ENCODE measurements at places on chromosomes 4 and X.

GRCh38 chr4:127997534-127998388 lies 32.6 kb downstream of the ABHD18 start:
- DNase-seq, result no peak

GRCh38 chr4:86963697-86964096 lies 28.9 kb downstream of the AFF1 start:
- no peak for DNase-seq

DNA sequence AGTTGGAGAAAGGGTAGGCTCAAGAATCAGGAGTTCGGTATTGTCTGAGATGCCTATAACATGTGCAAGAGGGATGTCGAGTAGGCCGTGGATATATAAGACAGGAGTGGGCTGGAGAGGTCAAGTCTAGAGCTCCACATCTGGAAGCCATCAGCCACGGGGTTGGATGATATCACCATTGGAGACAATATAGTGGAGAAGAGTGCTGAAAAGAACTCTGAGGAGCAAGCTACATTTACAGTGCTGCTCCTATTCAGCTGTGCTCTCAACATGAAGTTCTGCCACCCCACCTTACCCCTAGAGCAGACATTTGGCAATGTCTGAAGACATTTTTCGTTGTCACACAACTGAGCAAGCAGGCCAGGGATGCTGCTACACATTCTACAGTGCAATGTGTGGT lies 20.9 kb upstream of the PLAC1 start:
- DNase-seq, result no peak

DNA sequence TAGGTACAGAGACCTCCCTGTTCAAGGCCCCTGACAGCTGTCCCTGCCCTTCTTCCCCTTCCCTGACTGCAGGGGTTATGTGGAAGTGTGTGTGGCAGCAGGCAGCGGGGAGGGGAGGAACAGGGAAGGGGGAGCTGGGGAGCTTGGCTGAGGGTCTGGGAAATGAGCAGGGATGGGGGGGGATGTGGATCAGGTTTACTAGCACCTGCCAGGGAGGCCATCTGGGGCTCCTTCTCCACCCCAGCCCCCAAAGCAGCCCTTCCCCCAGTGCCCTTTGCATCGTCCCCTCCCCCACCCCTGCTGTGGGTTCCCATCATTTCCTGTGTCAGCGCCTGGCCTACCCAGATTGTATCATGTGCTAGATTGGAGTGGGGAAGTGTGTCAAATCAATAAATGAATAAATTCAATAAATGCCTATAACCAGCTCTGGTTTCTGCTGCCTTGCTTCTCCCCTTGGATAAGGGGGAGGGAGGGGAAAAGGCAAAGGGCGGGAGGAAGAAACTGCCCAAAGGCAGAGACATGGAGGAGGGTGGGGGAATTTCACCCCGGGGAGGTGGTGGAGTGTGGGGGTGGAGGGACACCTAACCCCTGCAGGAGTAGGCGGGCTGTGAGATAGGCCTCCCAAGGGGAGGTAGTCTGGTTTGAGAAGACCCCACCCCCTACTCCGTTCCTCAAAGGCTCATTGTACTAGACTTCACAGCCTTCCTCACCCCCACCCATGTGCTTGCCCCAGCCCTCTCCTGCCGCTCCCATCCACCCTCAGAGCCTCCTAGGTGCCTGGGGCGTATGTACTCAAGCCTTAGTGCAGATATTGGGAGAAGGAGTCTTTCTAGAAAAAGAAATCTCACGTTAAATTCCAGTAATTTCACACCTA lies 3.2 kb downstream of the CXorf65 start:
- peak; percentile 40 for DNase-seq

DNA sequence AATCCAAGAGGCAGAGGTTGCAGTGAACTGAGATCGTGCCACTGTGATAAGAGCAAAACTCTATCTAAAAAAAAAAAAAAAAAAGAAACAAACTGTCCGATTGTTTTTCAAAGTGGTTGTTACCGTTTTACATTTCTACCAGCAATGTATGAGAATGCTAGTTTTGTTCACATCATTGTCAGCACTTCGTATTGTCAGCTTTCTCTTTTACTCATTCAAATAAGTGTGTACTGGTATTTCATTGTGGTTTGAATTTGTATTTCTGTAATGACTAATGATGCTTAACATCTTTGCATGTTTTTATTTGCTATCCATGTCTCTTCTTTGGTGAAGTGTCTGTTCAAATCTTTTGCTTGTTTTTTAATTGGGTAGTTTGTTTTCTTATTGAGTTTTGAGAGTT lies 65.8 kb downstream of the GPR101 start:
- no peak for DNase-seq

- no peak for DNase-seq
These were observed 335.1 kb upstream of the CLNK start for GRCh38 chr4:11019451-11020240.

DNA sequence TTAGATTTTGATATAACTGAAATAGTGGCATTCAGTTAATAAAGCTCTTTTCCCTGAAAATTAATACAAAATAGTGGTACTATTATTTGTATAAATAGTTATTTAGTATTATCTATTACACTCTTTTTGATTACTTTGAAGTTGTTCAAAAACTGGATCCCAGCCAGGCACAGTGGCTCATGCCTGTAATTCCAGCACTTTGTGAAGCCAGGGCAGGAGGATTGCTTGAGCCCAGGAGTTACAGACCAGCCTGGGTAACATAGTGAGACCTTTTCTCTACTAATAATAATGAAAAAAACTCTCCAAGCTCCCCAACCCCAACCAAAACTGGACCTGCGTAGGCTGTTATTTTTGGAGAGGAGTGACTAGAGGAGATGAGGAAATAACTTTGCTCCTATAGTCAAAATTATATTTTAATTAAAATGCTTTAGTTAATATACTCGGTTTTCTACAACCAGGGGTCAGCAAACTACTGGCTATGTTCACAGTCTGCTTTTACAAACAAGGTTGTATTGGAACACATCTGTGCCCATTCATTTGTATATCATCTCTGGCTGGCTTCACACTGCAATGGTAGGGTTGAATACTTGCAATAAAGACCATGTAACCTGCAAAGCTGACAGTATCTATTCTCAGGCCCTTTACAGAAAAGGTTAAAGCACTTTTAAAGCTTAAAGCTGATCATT lies 27.6 kb downstream of the GUCY1A1 start:
- no peak for DNase-seq

DNA sequence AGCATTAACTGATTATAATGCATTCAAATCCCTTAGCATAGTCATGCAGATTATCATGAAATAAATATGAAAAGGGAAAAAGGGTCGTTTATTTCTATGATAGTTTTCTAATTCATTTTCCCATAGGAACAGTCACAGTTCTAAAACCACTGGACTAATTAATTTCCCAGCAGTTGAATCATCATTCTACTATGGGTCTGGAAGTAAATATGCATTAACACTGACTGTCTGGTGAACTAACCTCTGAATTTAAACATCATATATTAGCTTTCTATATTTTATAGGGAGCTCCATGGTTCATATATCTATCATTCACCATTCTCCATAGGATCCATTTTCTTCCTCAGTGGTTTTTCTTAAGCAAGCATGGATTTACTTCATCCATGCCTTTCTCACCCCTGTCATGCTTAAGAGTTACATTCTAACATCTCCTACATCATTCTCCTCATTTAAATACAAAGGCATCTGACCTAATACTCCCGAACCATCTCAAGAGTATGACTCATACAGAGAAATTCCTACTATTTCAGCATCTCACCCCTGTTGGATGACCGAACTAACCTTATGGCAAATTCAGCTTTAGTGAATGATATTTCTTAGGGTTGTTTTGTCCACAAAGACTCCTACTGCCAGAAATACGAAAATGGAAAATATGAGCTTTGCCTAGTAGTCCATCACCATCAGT lies 198.7 kb upstream of the ADAMTS3 start:
- DNase-seq, result no peak

DNA sequence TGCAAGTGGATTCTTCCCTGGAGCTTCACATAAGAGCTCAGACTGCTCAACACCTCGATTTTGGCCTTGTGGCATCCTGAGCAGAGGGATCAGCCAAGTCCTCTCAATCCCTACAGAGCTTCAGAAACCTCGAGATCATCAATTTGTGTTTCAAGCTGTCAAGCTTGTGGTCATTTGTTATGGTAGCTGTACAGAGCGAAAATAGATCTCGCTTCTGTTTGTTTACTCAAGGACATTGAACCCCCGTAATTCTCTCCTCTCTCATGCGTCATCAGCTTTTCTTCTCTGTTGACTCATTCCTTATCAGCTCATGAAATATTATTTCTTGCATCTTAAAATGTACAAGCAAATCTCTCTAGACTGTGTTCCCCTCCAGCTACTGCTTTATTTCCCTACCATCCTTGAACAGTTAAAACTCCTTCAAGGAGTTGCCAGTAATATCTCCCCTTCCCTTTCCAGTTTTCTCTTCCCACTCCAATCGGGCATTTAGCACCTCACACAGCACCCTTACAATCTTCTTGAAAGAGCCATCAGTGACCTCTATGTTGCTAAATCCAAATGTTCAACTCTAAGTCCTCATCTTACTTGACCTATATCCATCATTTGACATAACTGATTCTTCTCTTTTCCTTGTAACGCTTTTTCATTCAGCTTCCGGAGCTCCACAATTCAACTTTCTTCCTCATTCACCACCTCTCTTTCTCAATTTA lies 106.2 kb upstream of the FAT1 start:
- DNase-seq, result no peak

- no peak for DNase-seq
These were observed 73.3 kb upstream of the STX18 start for GRCh38 chr4:4614925-4615678.

DNA sequence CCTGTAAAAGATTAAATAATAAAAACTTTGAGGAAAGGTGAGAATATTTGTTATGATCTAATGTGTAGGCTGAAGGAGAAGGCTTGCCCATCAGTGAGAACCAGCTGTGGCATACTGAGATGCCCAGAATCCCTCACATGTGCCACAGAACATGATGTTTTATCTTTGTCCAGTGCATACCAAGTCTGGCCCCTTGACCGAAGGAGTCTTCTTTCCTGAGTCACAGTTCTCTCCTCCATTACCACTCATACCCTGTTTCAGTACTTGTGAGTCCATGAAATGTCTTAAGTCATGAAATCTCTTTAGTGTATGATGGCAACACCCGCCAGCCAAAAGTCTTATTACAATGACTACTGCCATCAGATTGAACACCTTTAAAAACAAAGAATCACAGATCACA lies 42.7 kb downstream of the PPARGC1A start:
- DNase-seq, result no peak

DNA sequence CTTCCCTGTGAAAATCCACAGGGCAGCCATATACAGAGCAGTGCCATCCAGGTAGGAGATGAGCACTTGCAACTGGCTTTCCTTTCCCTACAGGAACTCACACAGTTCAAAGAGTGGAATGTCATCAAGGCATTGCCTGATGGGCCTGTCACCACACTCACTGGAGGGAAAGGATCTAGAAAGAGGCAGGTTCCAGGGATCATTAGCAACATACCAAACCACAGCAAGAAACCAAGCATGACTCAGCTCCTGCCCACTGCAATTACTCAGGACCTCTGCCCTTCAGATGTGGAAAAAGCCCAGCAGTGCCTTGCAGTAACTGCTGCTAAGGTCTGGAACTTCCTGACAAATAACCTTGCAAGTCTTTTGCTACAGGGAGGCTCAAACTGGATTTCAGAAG lies 101.2 kb downstream of the ZNF674 start:
- no peak for DNase-seq

- no peak for DNase-seq
These were observed 45.6 kb downstream of the RGS12 start for GRCh38 chr4:3338321-3338838.

DNA sequence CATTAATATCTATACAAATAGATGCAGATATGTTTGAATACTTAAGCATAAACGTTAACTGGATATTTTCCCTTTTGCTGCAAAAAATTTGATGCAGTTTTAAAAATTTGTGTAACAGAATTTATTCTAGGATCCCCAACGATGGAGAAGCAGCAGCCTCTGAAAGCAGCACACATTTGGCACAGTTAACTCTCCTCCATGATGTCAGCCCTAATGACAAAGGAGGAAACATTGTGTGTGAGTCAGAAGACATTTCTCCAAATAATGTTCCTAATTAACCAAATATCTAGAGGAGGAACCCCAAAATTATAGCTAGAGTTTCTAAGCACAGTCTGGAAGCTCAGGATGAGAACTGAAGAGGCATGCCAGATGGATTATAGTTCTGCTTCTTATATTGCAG lies 281.9 kb upstream of the MAD2L1 start:
- DNase-seq, result no peak

- no peak for DNase-seq
These were observed 392.5 kb downstream of the BCOR start for GRCh38 chrX:39705290-39705689.

DNA sequence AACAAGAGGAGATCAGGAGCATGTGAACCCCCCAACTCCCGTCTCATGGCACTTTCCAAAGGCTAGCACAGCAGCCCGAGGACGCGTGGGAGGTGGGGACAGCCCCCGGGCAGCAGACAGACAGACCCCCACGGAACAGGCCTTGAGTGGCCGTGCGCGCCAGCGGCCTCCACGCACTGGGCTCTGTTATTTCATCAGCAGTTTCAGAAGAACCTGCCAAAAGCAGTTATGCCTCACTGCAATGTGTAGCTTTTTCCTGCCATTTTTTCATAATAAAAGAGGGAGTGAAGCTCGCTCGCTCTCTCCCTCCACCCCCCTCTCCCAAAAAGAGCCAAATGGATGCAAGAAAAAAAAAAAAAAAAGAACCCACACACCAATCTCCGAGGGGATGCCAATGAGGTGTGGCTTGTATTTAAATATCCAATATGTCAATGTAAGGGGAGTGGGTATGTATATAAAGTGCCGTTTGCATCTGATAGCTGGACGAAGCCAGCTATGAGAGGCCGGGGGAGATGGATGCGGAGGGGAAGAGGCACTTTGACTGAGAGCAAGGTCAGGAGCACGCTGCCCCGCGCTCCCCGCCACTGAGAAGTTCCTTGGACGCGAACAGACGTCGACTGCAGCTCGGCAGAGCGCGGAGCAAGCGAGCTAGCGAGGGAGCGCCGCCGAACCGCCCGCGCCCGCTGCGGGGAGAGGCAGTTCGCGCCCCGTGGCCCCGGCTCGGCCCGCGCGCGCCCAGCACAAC lies at the start of gene FGF16:
Gene FGF16, plus strand, starts transcription at position 482 of the 745 bp plus-strand sequence. CDS start 286 bp downstream, outside the sequence.
- no peak for DNase-seq

- DNase-seq, result no peak
These were observed 605.0 kb downstream of the GABRG1 start for GRCh38 chr4:45518832-45519231.

GRCh38 chrX:43559644-43560043 lies 96.5 kb upstream of the MAOA start:
- DNase-seq, result peak; percentile 6

DNA sequence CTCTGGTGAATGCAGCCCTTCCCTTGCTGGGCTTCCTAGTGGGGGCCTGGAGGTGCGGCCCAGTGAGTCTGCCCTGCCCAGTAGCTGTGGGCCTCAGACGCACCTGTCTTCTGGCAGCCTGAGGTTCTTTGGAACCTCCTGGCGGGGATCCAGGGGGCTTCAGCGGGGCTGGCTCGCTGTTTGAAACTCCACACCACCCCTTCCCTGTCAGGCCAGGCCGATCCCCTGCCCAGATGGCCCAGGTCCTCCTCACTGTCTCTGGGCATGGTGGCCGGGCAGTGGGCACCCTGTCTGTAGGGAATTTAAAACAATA lies 10.7 kb upstream of the NKX1-1 start:
- DNase-seq, result no peak

GRCh38 chr4:66055999-66056398 lies 385.7 kb upstream of the EPHA5 start:
- no peak for DNase-seq
